ENCODE measurements at places on chromosomes 7 and 10. TPM values are rescaled to one million over a fixed set of nuclear protein-coding genes. Genes with fewer than 3 reads are reported as not detected.

Gene BAG3
- 23.3 TPM for total RNA-seq

Gene PDCD11
- total RNA-seq, result 50.4 TPM

Gene NEBL
- 13.7 TPM for total RNA-seq

Gene HMX2
- total RNA-seq, result not detected

Gene SCART1
- 4.7 TPM for total RNA-seq

Gene CAV2
- 8.5 TPM for total RNA-seq

Gene CCDC146
- 12.1 TPM for total RNA-seq

Gene MMD2
- total RNA-seq, result not detected

Gene AGMO
- total RNA-seq, result 1.1 TPM

Gene ZP3
- total RNA-seq, result not detected

Gene PRKCQ
- 2.4 TPM for total RNA-seq

Gene KCP
- total RNA-seq, result 22.5 TPM

Gene NUTM2B
- total RNA-seq, result 1.0 TPM

GRCh38 chr10:4813023-4813422 is 13.0 kb upstream of the AKR1E2 start:
- no peak for DNase-seq

DNA sequence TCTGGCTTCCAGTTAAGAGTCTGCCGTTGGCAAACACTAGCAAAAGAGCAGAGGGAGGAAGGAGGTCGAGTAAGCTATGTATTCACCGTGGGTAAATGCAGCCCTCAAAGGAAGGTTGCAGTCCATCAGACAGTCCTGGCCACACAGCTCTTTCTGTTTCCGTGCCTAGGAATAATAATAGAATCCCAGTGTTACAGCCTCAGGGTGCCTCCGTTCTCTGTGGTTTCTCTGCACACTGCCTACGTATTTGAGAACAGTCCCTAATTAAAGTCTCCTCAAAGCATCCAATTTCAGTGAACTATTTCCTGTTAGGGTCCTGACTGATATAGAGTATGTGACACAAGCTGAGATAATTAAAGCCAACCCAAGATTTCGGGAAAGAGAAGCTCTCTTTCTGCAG is 176.7 kb downstream of the GPAM start:
- DNase-seq, result no peak

DNA sequence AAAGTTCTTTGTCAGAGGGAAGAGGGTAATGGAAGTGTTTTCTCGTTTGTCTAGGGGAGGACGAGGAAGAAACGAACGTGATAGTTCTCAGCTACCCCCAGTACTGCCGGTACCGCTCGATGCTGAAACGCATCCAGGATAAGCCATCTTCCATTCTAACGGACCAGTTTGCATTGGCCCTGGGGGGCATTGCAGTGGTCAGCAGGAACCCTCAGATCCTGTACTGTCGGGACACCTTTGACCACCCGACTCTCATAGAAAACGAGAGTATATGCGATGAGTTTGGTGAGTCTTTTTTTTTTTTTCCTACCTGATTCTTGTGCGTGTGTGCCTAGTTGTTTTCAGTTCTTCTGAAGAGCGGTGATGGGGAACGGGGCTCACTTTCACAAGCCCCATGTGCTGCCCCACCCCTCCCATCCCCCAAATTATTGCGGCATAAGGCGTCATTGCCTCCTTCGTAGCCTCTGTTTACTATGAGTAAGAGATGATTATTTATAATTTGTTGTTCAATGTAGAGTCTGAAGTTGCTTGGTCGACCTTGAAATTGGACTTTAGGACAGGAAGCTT is 98.6 kb downstream of the ARID5B start:
- DNase-seq, result no peak

DNA sequence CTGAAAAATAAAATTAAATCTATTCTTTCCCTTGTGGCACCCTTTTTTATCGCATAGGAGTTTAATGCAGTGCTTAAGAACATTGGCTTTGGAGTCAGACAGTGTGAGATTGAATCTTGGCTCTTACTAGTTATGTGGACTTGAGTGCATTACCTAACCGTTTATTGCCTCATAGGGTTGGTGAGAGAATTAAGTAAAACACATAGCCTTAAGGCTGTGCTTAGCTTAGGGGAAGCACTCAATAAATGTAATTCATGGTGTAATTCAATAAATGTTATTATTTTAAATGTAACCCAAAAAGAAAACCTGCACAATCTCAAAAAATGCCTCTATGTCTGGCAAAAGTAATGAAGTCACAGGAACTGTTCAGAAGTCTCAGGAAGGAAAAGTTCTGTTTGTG is 2.7 kb downstream of the STK17A start:
- no peak for DNase-seq

DNA sequence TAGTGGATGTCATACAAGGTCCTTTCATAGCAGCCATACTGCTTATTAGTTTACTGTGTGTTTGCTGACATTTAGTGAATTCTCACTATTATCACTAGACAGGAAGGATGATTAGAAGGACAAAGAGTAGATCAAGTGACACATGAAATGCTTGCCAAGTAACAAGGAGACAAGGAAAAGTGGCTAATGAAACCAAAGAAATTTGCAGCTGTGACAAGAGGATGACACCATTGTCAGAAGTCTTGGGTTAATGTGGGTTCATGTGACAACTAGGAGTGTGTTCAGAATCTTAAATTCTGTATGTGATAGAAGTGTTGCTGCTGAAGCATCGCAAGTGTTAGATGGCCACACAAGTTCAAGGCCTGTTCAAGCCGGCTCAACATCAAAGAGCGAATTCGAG is 40.8 kb upstream of the FAM180A start:
- no peak for DNase-seq

DNA sequence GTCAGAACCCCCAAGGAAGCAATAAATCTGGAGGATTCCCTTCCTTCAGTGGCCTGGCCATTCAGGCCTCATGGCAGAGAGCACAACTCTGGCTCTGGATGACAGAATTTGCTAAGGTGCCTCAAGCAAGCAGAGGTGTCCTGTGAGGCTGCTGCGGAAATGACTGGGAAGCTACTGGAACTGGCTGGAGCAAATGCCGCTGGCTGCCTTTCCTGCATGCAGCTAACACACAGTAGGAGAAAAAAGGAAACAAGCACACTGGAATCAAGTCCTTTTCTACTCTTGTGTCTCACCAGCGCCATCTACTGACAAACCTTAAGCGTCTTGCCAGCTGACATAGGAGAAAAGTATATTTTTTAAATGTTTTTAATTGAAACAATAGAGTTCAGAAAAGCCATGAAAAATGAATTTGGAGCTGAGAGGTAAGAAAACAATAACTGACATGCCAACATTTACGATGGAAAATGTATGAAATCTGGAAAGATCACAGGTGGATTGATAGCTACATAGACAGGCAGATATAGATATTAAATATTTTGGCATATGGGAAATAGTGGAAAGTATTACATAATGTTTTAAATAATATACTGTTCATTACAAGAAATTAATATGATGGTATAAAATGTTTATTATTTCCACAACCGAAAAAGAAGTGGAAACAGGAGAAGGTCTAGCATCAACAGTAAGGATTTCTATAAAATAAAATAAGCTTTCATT is 951.6 kb downstream of the ANKRD7 start:
- DNase-seq, result peak; percentile 48

DNA sequence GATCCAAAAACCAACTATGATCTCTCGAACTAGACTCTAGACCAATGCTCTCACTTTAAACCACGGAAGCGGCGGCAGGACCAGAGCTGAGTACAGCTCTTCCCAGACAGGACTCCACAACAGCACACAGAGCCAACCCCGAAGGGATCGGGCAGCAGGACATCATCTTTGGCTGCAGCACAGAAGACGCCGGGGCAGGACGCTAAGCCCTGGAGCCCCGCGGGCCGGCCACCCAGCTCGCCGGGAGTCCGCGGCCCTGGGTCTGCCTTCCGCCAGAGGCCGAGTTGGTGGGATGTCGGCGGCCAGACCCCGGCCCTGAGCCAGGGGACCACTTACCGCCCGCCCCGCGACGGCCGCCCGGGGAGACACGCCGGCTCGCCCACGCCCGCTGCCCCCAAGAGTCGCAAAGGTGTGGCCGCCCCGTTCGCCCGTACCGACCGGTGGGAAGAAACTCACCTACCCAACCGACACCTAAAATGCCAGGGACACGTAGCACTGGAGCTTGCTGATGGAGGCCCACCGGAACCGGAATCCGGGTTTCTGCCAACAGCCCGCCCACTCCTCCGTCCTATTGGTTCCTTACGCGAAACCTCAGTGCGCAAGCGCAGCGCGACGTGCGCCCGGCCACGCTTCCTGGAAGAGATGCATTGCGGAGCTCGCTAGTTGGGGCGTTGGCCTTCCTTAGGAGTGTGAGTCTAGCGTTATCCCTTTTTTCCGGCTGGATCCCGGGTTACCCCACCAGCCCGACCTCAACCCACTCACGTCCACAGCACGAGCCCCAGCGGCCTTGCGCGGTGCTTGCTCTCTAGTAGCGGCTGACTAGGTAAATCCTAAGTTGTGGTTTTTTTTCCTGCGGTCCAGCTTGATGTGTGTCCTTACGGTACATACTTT is at the start of gene SEC61G:
TSS of gene SEC61G (minus strand) at position 510 of the 891 bp plus-strand sequence. CDS start 1,623 bp downstream, outside the sequence.
- DNase-seq, result peak; percentile 96

GRCh38 chr10:119595676-119596515 is 868 bp downstream of the TIAL1 start:
- DNase-seq, result peak; percentile 25

DNA sequence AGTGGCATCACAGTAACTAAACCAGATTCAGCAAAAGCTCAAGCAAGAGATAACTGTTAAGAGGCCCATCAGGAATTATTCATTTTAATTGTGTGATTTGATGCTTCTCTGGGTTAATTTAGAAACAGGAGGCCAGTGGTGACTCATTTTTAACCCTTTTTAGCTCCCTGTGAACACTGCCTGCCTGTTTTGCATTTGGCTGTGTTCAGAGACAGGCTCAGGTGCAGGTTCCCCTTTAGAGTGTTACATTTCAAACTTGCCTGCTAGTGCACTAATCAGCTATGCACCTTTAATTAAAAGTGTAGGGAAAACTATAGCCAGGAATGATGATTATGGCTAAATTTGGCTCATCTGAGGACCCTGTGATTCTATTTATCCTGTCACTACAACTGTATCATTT is 6.5 kb downstream of the STAMBPL1 start:
- no peak for DNase-seq

- no peak for DNase-seq
These were observed 1.9 kb downstream of the VGF start for GRCh38 chr7:101163279-101164070.

- DNase-seq, result no peak
These were observed 337.6 kb downstream of the CDC14C start for GRCh38 chr7:49261928-49262327.

DNA sequence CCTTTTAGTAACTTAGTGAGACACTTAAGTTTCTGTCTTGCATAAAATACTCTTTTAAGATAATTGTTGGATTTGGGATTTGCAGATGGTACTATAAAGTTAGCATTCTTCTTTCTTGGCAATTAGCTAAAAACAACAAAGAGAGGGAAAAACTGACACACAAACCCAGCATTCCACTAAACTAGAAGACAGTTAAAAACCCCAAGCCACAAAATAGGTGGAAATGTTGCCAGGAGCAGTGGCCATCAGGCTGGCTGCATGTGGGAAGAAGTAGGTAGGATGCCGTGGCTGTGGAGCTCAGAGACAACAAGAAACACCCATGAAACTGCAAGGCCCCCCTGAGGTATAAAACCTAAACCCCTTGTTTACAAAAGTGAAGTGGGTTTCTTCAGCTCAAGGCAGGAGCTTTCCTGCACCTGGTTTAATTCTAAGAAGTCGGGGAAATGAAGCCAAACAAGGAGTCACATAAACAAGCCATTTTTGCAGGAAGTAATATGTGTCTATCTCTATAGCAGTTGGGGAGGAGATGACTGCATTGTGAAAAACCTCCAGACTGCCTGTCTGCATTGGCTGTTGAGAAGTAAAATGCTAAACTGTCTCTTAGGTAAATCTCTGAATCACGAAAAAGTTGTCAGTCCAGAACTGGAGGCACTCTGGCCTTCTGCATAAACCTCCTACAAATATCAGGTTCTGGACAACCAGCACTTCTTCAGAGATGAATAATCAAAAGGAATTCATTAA is 9.5 kb downstream of the RAB18 start:
- no peak for DNase-seq

GRCh38 chr7:107206706-107207105 is 37.9 kb downstream of the HBP1 start:
- DNase-seq, result no peak

DNA sequence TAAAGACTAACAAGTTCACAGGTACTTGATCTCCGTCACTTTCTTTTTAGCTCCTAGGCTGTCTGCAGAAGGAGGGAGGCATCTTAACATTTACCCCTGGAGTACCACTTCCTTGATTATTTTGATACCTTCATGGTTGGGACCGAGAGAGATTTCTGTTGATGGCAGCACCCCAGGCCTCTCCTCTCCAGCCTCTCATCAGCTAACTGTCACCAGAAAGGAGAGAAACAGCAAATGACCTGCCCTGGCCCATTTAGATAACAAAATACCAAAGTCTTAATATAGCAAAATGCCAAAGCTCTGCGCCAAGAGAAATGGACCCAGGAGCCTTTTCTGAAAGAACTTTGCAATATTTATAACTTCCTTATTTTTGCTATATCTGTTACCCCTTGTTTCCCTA is 30.0 kb upstream of the KLHL7 start:
- DNase-seq, result no peak
